Cardiac muscle cell (in vitro differentiated cells and primary cell): ENCODE measurements at places on chromosomes 12 and 14. TPM values are rescaled to one million over a fixed set of nuclear protein-coding genes. Genes with fewer than 3 reads are reported as not detected.

GRCh38 chr14:72512925-72513324 is 381.0 kb downstream of the DPF3 start:
- DNase-seq, result no peak

DNA sequence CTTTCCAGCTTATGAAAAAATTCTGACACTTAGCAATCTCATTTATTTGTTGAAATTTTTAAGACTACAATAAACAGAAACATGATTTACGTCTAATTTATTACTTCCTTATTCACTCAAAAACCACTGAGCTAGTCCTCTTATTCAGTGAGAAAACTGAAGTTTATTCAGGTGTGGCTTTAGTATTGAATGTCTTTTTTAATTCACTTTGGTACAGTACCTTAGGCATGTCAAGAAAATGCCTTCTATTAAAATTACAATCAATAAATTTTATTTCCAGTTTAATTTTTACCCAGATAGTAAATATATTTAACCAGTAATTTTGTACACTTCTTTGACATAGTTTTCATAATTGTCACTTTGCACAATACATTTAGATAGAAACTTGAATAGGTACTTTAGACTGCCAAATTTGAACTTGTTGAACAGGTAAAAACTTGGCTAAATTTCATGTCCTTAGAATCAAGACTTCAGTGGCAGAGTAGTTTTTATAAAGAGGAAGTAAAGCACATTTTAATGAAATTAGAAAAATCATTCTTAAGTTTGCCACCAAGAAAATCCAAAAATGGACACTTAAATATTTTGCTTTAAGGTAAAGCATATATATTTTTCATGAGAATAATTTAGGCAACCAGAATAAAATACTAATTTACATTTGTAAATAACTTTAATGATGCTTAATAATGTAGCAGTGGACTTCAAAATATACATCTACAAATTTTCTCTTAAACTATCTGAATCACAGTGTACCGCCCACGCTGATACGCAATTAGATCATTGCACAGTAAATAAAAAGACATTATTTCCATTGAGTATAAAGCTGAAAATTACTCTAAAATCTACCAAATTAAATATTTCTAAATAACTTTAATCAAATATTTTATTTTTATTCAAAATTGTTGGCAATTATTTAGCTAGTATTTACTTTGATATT is 159.1 kb downstream of the RASSF9 start:
- no peak for DNase-seq

- DNase-seq, result no peak
Measured at GRCh38 chr14:81187832-81188522, 32.8 kb downstream of the GTF2A1 start.

DNA sequence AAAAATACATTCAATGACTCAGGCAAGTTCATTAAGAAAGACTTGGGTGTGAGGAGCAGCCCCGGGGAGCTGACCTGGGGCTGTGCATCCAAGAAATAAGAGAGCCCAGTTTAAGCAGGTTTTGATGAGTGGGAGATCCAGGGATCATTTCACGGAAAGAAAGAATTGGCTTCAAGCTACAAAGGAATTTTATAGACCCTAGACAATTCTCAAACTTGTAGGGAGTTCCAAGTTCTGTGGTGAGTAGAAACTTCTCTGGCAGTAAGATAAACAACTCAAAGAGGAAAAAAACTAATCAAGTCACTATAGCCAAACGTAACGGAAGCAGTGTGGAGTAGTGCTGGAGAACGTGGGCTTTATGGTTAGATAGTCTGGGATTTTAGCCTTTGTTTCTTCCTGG is 175.7 kb upstream of the DDHD1 start:
- DNase-seq, result no peak

GRCh38 chr12:19158923-19159322 is 29.4 kb downstream of the PLEKHA5 start:
- DNase-seq, result peak; percentile 69

- no peak for DNase-seq
Measured at GRCh38 chr14:105067140-105067968, 2.1 kb upstream of the GPR132 start.

GRCh38 chr12:108367436-108367835 is 28.3 kb upstream of the CMKLR1 start:
- peak; percentile 80 for DNase-seq

The SPTB gene
- total RNA-seq, result 9.2 and 13.6 TPM in 2 replicates

The COX6A1 gene
- 759 and 1,227 TPM in 2 replicates for total RNA-seq

The DIO2 gene
- 0.11 and 0.66 TPM in 2 replicates for total RNA-seq

The GAS2L3 gene
- total RNA-seq, result 1.1 and 13.9 TPM in 2 replicates

The ZNF268 gene
- total RNA-seq, result 21.6 and 34.1 TPM in 2 replicates
